Peyer's patch (tissue), 4 donors: ENCODE measurements at places on chromosomes 1 and 21. TPM values are rescaled to one million over a fixed set of nuclear protein-coding genes. Genes with fewer than 3 reads are reported as not detected.

RHEX gene
- total RNA-seq = 4.5 TPM

DNA sequence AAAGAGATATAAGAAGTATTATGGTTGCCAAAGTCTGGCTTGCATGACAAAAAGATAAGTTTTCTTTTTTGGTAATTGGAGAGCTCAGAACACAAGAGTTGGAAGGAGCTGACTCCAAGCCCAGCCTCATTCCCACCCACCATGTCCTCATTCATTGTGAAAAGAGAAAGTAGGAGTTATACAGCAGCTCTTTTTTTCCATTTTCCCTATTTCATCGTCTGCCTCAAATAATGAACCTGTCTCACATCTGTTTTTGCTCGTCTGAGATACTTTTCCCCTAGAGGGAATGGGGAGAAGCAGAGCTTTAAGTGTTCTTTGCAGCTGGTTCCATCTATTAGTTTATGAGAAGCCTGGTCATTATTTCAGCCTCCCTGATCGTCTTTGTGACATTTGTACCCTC lies 34.7 kb downstream of the AGT start:
- peaks cover 5% of the 10 kb centered on the region for H3K4me1 ChIP-seq
- no peak for DNase-seq
- H3K4me3 ChIP-seq = no peak overlapping the region
- no peaks in the 10 kb centered on the region for H3K27me3 ChIP-seq

DNA sequence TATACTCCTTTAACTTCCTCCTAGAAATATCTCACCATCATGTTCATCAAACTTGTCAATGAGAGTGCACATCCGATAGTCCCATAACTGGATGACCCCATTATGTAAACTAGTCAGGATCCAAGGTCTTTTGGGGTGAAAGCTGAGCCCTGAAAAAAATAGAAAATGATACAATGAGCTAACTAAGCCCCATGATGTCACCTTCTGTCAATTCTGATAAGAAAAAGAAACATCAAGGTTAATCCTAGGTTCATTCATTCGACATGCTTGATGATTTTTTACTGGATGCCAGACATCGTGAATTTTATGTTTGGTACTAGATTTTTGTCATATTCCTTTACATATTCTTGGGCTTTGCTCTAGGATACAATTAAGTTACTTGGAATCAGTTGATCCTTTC lies 2.9 kb downstream of the COPA start:
- no peak overlapping the region for H3K27ac ChIP-seq
- no peak for DNase-seq

GRCh38 chr1:234114648-234115307 lies 210.3 kb downstream of the SLC35F3 start:
- no peaks in the 10 kb centered on the region for H3K4me1 ChIP-seq
- no peak overlapping the region for H3K27ac ChIP-seq
- no peaks in the 10 kb centered on the region for H3K36me3 ChIP-seq
- no peak overlapping the region for H3K4me3 ChIP-seq
- H3K27me3 ChIP-seq = no peaks in the 10 kb centered on the region
- no peak for DNase-seq

GRCh38 chr1:81813691-81814090 lies 13.0 kb downstream of the ADGRL2 start:
- H3K36me3 ChIP-seq = no peaks in the 10 kb centered on the region
- DNase-seq = no peak
- H3K4me3 ChIP-seq = no peak overlapping the region
- H3K27me3 ChIP-seq = no peaks in the 10 kb centered on the region

GRCh38 chr1:243250102-243250501 lies 5.0 kb downstream of the CEP170 start:
- H3K36me3 ChIP-seq = no peaks in the 10 kb centered on the region
- H3K27ac ChIP-seq = no peak overlapping the region
- no peak overlapping the region for H3K4me3 ChIP-seq
- H3K4me1 ChIP-seq = peaks cover 14% of the 10 kb centered on the region

GRCh38 chr1:209805341-209805781 lies 581 bp downstream of the IRF6 start:
- peak; percentile 72 for DNase-seq
- no peaks in the 10 kb centered on the region for H3K27me3 ChIP-seq
- peak overlapping the region; percentile 86 for H3K27ac ChIP-seq
- H3K4me1 ChIP-seq = no peaks in the 10 kb centered on the region
- H3K36me3 ChIP-seq = no peaks in the 10 kb centered on the region
- peak overlapping the region; percentile 73 for H3K4me3 ChIP-seq

GRCh38 chr1:241533326-241534115 lies 1.3 kb downstream of the KMO start:
- H3K36me3 ChIP-seq = no peaks in the 10 kb centered on the region
- H3K4me3 ChIP-seq = peak overlapping the region; percentile 17
- H3K27ac ChIP-seq = peak overlapping the region; percentile 42
- no peaks in the 10 kb centered on the region for H3K27me3 ChIP-seq

GRCh38 chr1:154857441-154858215 lies 12.5 kb downstream of the KCNN3 start:
- H3K27ac ChIP-seq = no peak overlapping the region
- no peaks in the 10 kb centered on the region for H3K4me1 ChIP-seq
- no peaks in the 10 kb centered on the region for H3K36me3 ChIP-seq
- no peak overlapping the region for H3K4me3 ChIP-seq
- DNase-seq = no peak

DNA sequence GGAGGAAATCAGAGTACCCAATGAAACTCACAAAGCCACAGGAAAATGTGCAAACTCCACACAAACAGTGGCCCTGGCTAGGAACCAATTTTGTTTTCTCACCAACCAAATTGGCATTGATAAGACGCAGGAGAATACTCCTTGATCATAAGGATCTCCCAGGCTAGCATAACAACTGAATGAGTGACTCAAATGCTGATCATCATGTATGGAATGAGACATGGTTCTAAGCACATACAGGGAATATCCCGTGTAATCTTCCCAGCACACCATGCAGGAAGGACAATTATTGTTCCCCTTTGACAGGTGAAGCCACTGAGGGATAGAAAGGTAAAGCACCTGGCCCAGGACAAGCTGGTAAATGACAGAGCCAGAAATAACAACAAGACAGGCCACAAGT lies 180.0 kb upstream of the DUSP10 start:
- H3K36me3 ChIP-seq = no peaks in the 10 kb centered on the region
- H3K27me3 ChIP-seq = no peaks in the 10 kb centered on the region
- no peaks in the 10 kb centered on the region for H3K4me1 ChIP-seq
- DNase-seq = no peak
